ENCODE measurements at places on chromosomes 11 and 22.
A peak's percentile ranks its signal among the peaks of the same experiment; 100 is the strongest.

DNA sequence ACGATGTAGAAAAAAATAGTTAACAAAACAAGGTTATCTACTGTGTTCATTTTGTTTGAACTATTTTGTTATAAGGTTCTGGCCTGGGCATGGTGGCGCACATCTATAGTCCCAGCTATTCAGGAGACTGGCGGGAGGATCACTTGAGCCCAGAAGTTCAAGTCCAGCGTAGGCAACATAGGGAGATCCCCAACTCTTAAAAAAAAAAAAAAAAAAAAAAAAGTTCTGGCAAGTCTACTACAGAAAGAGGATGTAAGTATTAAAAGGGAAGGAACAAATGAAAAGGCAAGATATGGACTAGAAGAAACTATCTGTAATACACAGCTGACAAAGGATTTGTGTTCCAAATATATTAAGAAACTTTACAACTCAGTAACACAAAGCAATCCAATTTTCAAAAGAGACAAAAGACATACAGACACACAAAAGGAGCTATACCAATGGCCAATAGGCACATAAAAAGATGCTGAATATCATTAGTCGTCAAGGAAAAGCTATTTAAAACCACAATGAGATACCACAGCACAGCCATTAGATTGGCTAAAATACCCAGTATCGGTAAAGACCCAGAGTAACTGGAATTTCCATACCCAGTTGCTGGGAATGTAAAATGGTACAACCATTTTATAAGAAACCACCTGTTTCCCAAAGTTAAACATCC lies 27.4 kb downstream of the RRAS2 start:
- DNase-seq = no peak

DNA sequence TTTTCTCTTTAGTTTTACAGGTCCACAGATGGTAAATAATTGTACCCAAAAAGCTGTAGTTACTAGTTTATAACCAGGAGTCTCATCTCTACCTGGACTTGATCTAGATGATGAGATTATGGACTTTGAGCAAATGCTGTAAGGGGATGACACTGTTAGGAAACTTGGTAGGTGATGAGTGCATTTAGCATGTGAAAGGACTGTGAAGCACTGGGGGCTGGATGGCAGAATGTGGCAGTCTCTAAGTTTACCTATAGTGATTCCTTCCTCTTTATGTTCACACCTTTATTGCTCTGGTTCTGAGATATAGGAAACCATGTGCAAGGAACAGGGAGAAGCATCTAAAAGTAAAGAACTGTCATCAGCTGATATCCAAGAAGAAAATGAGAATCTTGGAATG lies 230.7 kb upstream of the CHORDC1 start:
- no peak for DNase-seq

- peak; percentile 57 for DNase-seq
These were observed 25.6 kb upstream of the TH start for GRCh38 chr11:2196970-2197770.

DNA sequence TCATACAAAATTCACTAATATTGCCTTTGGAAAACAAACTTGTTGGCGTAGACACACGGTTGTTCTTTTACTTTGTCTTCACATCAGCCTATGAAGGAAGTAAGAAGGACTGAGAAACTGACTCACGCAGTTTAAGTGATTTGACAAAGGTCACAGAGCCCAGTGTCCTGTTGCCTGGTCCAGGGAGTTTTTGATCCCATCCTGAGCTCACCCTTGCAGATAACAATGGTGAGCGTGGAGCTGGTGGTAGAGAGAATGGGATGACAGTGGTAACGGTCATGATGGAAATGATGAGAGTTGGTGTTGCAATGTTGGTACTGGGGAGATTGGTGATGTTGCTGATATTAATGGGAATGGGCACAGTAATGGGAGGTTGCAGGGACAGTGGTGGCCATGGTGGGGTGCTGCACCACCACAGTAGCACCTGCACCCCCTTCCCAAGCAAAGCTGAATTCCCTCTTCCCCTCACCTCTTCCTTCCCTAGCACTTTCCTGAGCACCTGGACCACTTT lies 22.0 kb downstream of the CREB3L1 start:
- DNase-seq = no peak

DNA sequence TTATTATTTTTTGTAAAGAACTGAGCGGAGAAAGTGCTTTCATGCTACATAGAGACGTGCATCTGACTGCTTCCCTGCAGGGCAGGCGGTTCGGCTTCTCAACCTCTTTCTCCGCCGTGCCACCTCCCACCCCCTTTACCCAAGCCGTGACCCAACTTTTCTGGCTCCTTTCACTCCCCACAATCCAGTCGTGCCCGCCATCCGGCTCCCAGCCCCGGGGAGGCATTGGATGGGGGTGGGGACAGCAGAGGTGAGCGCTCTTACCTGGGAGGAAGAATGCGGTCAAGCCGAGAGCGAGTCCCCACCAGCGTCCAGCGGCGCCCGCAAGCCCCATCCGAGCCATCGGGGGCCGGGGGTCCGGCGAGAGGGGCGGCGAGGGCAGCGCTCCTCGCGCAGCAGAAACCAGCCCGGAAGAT lies 781 bp downstream of the NECTIN1 start:
- DNase-seq = no peak

DNA sequence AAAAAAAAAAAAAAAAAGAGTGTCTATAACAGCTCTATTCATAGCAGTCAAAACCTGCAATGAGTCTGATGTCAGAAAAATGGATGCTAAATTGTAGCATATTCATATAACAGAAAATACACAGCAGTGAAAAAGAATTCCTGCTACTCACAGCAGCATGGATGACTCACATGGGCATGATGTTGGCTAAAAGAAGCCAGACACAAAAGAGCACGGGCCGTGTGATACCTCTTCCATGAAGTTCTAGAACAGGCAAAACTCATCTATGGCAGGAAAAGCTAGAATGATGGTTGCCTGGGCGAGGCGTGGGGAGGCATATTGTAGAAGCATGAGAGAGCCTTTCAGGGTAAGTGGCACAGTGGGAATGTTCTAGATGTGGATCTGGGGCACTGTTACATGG lies 18.9 kb downstream of the PLAAT3 start:
- no peak for DNase-seq
